ENCODE measurements at places on chromosomes 12 and 14.

DNA sequence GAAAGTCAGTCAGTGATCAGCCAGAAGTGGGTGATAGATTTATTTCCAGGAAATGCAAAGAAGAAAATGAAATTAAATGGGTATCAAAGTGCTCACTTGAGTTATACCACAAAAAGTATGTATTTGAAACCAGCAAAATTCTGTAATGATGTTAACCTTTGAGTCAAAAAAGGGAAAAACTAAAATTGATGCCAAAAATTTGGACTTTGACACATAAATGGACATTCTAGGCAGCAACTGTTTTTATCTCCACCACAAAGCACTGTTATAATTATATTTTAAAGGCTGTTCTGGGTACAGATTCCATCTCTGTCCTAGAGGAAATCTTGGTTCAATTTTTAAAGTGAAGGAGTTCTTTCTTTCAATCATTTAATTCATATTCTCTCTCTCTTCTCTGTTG, 31.7 kb upstream of the KCNJ8 start:
- no peak for DNase-seq

DNA sequence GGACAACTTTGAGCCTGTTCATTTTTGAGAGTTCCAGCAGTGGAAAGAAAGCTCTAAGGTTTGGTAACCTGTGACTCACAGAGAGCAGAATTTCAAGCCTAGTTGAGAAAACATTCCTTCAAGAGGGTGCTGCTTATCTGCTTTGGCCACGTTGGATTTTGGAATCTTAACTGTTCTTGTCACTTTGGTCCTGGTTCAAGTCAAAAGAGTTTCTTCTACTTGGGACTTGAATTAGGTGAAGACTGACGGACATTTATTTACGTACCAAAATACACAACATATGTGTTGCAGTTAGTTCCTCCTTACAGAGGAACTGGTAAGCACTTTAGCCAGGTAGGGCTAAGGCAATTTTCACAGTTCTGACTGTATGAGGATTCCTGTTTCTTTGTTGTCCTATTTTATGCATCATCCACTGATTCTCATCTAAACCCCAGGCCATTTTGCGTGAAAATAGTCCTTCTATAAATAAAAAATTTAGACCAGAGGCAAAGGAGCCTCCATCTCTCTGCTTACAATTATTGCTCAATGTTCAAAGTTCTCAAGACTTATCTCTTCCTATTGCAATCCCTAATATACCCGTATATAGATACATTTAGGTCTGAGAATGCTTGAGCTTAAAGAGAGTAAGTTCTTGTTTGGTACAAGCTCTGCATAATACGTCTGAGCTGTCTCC, 580.9 kb downstream of the DIO2 start:
- no peak for DNase-seq

DNA sequence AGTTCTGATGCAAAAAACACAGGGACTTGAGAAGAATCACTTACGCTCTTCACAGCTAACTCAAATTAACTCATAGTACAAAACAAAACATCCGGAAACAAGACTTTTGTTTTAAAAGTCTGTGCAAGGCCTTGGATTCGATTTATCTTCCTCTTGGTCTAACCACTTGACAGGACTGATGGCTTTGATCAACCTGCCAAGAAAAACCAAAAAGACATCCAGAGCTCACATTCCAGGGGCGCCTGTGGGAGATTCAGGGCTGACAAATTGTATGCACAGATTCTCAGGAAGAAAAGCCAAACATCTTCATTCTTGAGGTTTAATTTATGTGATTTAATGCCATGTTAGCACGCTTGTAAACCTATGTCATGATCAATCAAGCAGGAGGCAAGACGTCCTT, 129.1 kb upstream of the TMCC3 start:
- no peak for DNase-seq

DNA sequence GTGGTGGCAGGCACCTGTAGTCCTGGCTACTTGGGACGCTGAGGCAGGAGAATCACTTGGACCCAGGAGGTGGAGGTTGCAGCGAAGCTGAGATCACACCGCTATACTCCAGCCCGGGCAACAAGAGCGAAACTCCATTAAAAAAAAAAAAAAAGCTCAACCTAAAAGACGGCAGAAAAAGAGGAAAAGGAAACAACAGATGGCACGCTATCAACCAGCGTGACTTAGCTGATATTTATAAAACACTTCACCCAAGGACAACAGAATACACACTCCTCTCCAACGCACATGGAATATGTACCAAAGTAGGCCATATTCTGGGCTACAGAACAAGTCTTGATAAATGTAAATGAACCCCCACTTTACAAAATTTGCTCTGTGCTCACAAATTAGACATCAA, 34.0 kb upstream of the CLMN start:
- no peak for DNase-seq

GRCh38 chr14:96920023-96920422, 122.8 kb downstream of the VRK1 start:
- no peak for DNase-seq

GRCh38 chr12:100017056-100017455, 32.3 kb upstream of the ANKS1B start:
- DNase-seq: no peak

GRCh38 chr12:120473807-120474615, 4.5 kb upstream of the SRSF9 start:
- DNase-seq: no peak

- no peak for DNase-seq
These were observed 397.2 kb upstream of the USP15 start for GRCh38 chr12:61862986-61863385.

DNA sequence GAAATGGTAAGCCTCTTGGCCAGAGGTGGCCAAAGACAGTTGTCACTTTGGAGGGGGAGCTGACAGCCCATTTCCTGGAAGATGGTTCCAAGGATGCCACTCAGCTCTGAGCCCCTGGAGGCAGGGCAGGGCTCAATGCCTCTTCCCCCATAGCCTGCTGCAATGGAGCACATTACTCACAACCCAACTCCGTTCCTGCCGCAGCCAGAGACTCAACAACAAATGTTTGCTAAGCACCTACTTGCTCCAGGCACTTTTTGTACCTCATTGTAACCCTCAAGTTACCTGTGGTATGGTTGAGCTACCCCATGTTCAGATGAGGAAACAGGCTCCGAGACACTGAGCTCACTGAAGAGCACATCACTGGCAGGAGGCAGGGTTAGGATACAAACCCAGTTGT, 19.5 kb downstream of the IRF2BPL start:
- DNase-seq: no peak

DNA sequence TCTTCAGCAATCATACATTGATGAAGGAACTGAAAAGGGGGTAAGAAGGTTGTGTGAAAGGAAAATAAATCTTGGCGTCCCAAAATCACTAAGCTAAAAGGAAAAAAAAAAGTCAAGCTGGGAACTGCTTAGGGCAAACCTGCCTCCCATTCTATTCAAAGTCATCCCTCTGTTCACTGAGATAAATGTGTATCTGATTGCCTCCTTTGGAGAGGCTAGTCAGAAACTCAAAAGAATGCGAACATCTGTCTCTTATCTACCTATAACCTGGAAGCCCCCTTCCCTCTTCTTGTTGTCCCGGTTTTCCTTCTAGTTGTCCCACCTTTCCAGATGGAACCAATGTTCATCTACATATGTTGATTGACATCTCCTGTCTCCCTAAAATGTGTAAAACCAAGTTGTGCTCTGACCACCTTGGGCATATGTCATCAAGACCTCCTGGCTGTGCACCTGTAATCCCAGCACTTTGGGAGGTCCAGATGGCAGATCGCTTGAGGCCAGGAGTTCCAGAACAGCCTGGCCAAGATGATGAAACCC, 53.1 kb downstream of the RESF1 start:
- no peak for DNase-seq

DNA sequence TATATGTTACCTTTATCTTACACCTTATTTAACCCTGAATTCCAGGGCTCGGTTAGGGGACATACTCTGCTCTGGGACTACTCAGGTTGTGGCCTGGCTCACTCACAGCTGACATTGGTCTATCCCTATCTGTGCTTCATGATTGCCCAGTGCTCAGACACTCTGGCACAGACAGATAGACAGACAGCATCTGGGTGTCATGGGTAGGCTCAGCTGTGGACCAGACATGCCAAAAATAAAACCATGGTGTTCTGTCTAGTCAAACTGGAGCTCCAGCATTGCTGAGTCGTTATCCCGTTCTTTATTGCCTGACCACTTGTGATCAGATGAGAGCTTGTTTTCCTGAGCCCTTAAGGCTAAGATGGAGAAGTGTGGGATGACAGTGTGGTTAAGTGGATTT, 29.0 kb downstream of the FBXW8 start:
- DNase-seq: no peak

GRCh38 chr14:74584951-74585350, 27.1 kb downstream of the LTBP2 start:
- no peak for DNase-seq
